LoVo (cell line): ENCODE measurements at places on chromosomes 2 and 18.

DNA sequence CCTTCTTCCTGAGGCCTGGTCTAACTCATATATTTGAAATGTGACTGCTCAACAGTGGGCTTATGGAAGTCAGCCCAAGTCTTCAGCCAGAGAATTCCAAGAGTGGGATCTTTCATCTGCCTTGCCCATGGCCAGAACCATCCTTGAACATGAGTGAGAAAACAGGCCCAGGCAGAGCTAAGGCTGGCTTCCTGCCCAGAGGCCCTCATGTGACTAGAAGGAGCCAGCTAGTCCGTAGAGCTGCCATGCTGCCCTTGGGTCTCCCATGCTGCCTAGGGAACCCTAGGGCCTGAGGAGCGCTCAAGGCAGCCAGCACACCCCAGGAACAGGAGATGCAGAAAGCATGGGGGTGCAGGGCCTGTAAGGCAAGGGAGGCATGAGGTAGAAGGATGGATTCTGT, 203.6 kb downstream of the FHOD3 start:
- DNase-seq, result no peak

DNA sequence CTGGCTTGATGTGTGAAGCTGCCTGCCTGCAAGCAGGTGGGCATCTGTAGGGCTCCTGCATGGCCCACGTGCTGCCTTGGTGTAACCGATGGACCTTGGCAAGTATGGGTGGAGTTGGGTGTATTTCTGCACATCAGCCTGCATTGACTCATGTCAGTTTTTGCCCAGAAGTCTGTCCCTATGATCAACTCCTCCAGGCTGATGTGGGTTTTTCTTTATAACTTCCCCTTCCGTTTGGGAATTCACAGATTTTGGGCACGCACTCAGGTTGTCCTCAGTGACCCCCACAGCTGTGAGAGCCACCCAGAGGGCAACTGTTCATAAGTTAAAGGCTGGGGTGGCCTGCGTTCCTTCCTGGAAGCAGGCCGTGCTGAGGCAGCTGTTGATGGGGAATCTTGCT, 123.3 kb downstream of the NCK2 start:
- no peak for DNase-seq

- DNase-seq, result no peak
Observed at GRCh38 chr18:5294113-5294456, 1.4 kb downstream of the ZBTB14 start.

DNA sequence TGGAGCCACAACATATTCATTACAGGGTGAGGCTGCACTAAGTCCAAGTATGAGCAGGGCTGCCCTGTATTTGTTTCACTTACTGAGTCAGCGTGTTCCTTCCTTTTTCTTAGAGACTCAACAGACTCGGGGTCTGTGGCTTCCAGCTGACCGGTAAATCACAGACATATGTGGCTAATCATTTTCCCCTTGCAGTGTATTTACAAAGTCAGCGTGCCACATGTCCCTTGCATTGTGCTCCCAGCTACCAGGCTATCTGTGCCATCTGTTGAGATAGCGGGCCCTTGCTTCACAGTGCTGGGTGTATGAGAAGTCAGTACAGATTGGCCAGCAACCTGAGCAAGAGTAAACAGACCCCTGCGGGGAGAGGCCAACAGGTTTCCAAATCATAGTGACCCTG, 254.3 kb downstream of the LRRTM1 start:
- DNase-seq, result no peak

DNA sequence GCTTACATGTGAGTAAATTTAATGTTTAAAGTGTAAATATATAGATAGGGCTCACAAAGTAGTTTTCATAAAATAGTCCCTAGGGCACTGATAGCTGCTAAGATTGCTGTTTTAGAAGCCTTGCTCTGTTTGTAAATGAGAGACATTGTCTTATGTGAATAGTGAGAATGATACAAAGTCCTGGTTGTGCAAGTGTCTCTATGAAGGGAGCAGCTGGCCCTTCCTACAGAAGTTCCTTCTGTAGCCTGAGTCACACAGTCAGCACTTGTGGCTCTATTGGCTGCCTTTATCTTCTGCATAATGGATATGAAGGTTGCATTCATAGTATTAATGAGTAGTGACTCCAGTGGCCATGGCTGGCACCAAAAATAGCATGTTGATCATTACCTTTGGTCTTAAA, 279.7 kb downstream of the OSR1 start:
- no peak for DNase-seq

- DNase-seq, result no peak
Observed at GRCh38 chr18:49400398-49401072, 59.9 kb downstream of the DYM start.

DNA sequence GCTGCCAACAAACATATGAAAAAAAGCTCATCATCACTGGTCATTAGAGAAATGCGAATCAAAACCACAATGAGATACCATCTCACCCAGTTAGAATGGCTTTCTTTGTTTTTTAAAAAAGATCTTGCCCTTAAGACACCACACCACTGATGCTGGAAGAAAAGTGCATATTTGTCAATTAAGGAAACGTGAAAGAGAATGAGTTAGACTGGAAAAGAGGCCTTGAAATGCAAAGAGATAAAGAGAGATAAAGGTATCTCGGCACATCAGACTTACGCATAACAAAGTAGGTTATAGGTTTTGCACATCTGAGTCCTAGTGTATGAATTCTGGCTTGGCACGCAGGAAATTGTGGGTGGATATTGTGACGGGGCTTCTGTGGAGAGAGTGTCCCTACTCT, 149.5 kb downstream of the MTX2 start:
- no peak for DNase-seq

GRCh38 chr2:53247956-53248735, 519.5 kb upstream of the CHAC2 start:
- DNase-seq, result no peak

GRCh38 chr18:77052297-77052982, 80.1 kb downstream of the MBP start:
- DNase-seq, result no peak

- DNase-seq, result no peak
Observed at GRCh38 chr2:226660526-226660925, 139.1 kb downstream of the IRS1 start.

GRCh38 chr18:39764873-39765272, 2190.2 kb upstream of the PIK3C3 start:
- peak; percentile 1 for DNase-seq

DNA sequence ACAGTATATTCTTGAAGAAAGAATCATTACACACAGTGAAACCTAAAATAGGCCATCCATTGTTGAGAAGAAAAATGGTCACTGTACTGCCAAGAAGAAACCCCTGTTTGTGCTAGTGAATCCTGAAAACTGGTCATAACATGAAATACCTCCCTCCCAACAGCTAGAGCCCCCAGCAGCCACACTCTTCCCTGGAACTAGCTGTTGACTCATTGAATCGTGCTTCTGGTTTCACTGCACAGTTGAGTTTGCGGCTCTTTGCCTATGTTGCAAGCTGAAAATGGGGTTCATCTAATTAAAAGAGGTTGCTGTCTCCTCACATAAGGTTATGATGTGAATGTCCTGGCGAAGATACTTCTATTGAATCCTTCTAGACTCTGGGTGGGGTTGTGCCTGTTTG, 86.3 kb downstream of the UGGT1 start:
- no peak for DNase-seq

- DNase-seq, result no peak
Observed at GRCh38 chr2:40242315-40242714, 209.6 kb downstream of the SLC8A1 start.

GRCh38 chr2:179657068-179657595, 204.3 kb downstream of the ZNF385B start:
- no peak for DNase-seq

DNA sequence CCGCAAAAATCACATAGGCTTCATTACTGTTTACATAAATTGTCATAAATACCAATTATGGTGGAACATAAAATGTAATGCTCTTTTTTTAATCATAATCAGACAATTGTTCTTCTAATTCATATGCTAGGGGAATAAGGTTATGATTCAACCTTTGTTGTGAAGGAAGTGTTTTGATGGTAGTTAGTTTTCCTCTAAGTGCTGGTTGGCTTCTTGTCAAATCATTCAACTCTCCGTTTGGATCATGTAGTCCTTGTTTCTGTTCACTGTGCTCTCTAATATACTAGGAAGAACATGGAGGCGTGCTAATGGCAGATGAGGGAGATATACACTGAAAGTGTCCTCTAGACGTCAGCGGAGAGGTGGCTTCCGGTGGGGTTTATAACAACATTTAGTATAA, 1938.0 kb upstream of the PIK3C3 start:
- no peak for DNase-seq

DNA sequence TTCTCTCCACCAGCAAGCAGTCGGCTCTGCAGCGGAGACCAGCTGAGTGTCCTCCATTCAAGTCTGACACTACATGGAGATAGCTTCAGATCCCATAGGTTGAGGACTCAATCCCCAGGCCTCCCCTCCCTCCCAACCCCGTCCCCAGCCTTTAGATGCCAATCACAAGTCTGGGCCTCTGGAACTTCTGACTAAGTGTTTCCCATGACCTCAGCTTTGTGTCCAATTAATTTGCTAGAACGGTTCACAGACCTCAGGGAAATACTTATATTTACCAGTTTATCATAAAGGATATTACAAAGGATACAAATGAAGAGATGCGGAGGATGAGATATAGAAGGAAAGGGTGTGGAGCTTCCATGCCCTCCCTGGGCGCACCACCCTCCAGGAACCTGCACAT, 77.4 kb downstream of the MERTK start:
- DNase-seq, result no peak

DNA sequence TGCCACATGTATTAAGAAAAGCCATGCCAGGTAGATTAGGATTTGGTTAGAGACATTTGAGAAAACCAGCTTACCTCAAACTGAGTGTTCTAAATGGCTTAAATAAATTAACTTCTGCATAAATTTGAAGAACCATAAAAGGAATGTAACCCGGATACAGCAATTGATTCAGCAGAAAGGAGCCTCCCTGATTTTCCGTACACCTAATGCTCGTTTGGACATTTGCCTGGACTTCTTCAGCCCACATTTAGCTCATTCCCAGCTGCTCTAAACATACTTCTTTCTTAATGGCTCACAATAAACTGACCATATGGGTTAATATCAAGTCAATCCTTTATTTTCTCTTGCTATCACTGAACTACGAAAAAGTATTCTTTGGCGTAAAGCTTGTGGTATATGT, 392.4 kb downstream of the ZNF516 start:
- no peak for DNase-seq

GRCh38 chr2:100767224-100767653, 52.7 kb upstream of the NPAS2 start:
- DNase-seq, result peak; percentile 63

- no peak for DNase-seq
Observed at GRCh38 chr18:22900558-22901238, 32.4 kb upstream of the RBBP8 start.

GRCh38 chr18:72504866-72505265, 39.3 kb downstream of the CBLN2 start:
- DNase-seq, result no peak

- no peak for DNase-seq
Observed at GRCh38 chr2:45732946-45733345, 81.5 kb downstream of the PRKCE start.

GRCh38 chr18:4130734-4131719, 324.1 kb downstream of the DLGAP1 start:
- no peak for DNase-seq

DNA sequence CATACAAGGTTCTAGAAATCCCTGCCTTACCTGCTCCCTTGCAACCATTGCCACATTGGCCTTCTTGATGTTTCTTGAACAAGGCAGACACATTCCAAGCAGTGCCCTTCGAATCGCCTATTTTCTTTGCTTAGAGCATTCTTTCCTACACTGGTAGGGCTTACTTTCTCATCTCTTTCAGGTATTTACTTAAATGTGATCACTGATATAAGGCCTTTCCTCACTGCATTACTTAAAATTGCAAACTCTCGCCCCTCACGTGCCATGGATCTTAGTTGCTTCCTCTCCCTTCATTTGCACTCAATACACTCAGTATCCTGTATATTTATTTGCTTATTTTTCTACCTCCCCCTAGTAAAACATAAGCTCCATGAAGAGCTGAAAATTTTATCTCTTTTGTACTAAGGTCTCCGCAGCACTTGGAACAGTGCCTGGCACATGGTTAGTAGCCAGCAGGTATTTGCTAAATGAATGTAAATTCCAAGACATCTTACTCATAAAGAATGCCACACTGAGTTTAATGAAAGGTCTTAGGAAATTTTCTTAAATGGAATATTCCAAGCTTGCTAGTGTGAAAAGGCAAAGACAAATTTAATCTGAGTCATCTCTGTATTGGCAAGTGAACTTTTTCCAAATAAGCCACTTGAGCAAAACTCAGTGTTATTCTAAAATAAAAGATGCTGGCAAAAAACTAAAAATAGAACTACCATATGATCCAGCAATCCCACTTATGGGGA, 42.4 kb upstream of the FIGN start:
- peak; percentile 30 for DNase-seq

GRCh38 chr2:65576861-65577601, 144.6 kb upstream of the SPRED2 start:
- DNase-seq, result peak; percentile 89

- no peak for DNase-seq
Observed at GRCh38 chr18:1425679-1426078, 521.0 kb downstream of the ADCYAP1 start.

- no peak for DNase-seq
Observed at GRCh38 chr2:47641366-47641765, 141.6 kb upstream of the MSH6 start.

DNA sequence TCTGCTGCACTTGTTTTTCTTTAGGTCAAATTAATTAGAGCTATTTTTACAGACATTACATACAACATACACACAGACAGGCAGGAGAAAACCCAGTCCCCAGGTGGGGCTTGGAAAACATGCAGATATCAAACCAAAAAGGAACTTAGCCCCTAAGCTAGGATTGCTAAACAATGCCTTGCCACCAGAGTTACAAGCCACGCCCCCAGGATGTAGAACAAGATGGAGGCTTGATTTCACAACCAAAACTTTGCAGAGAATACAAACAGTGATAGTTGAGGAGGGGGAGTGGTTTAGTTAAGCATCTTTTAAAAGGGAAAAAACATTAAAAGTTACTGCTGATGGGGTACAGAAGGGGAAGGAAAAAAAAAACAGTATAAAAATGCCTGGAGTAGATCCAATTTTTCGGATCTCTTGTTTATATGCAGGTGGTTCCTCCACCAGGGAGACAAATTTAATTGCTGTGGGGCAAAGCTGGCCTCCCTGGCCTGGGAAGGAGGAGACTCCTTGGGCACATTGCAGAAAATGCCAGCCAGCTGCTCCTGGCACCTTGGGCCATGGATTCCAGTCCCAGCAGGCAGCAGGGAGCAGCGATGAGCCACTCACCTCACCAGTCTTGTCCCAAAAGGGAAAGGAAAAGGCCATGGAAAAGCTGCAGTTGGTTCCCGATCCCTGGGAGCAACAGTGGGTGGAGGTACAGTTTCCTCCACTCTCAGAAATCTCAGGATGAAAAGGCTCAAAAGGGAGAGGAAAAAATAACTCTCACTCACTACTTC, 348.4 kb upstream of the REG3G start:
- no peak for DNase-seq

GRCh38 chr2:9813312-9814128, 29.8 kb upstream of the TAF1B start:
- DNase-seq, result peak; percentile 63
